ENCODE measurements at places on chromosomes 4 and X.

- no peak for DNase-seq
Measured at GRCh38 chr4:176845636-176846035, 52.9 kb upstream of the VEGFC start.

- DNase-seq = no peak
Measured at GRCh38 chr4:16140879-16141249, 57.0 kb upstream of the PROM1 start.

DNA sequence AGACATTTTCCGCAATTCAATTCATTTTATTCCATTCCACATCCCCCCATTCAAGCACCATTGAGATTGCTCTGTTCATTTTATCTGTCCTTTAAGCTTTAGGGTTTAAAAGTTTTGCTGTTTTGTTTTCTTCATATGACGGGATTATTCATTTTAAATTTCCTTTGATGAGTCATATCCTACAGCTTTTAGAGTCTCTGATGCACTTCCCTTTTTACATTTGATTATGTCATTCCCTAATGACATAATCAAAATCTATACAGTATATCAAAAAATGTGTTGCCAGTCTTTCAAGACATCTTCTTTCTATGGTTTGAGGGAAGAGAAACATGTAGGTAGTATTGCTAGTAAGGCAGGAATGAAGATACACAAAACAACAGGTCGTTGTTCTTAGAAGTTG, 456.3 kb downstream of the PDGFC start:
- no peak for DNase-seq

DNA sequence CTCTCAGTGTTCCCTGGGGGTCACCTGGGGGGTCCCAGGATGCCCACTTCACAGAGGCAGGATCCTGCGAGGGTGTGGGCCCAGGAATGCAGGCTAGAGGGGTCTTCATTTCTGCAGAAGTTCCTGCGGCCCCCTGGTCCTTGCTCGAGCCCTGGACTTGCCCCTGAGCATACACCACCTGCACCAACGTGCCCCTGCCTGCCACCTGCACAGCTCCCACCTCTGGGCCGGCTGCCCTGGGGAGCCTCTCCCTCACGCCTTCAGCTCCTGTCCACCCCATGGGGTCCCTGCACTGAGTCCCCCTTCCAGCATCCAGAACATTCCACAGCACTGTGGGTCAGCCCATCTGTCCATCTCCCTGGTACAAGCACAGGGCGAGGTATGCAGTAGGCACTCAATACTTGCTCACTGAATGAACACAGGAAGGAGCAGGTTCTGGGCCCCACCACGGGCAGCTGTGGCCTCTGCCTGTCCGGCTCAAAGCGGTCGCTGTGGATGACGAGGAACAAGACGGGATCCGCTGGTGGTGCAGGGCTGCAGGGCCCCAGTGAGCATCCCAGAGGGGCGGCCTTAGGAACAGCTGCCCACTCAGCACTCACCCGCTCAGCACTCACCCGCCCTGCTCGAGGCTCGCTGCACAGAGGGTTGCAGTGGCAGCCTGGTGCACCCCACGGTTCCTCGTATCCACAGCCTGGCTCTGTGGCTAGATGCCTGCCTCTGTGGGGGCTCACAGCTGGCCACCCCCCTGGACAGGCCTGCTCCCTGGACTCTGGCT, 70.5 kb upstream of the MXD4 start:
- no peak for DNase-seq

DNA sequence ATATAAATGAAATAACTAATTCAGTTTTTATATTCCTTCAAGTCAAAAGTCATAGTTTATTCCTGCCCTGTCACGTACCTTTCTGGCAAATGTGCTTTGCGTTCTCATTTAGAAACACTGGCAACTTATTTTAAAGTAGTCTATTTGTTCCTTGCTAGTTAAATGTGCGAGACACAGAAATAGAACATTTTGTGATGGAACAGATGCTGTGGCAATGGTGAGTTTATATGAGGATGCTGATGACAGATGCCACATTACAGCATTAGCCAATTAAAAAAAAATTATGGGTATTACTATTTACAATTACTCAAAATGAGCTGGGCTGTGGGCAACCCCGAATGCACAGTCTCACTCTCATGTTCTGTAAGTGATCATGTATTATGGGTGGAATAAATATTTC, 26.1 kb upstream of the EPHA5 start:
- no peak for DNase-seq
